NCI-H2171 (cell line): ENCODE measurements at places on chromosomes 3 and 15.

DNA sequence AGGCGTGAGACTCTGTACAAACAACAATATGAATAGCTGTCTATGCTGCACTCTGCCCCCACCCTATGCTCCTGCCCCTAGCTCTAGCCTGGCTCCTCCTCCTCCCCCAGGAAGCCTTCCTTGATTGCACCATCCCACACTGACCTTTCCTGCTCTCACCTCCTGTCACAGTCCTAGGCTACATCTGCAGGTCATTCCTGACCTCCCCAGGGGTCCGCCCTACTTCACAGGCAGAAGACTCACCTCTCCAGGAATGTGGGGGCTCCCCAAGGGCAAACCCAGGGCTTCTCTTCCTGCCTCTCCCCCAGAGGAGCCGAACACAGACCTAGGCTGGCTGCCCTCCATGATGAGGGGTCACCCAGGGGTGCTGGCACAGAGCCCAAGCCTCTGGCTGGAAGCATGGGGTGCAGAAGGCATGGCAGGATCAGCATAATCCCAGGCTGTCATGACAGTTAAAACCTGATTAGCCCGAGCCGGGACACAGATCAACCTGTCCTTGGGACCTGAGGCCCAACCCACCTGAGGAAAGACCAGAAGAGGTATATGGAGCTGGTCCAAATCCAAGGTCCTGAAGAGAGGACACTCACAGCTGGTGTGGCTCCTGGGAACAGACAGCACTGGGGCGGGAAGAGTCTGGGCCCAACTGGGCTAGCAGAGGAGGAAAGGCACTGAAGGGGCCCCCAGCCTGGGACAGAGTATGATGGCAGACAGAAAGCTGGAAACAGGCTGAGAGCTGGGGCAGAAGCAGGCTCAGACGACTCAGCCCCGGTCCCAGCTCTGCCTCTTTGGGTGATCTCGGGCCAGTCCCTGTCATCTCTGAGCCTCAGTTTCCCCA, 5.9 kb downstream of the SEMA7A start:
- no peak for DNase-seq

GRCh38 chr3:150589759-150590158, 13.4 kb upstream of the SELENOT start:
- DNase-seq = no peak

DNA sequence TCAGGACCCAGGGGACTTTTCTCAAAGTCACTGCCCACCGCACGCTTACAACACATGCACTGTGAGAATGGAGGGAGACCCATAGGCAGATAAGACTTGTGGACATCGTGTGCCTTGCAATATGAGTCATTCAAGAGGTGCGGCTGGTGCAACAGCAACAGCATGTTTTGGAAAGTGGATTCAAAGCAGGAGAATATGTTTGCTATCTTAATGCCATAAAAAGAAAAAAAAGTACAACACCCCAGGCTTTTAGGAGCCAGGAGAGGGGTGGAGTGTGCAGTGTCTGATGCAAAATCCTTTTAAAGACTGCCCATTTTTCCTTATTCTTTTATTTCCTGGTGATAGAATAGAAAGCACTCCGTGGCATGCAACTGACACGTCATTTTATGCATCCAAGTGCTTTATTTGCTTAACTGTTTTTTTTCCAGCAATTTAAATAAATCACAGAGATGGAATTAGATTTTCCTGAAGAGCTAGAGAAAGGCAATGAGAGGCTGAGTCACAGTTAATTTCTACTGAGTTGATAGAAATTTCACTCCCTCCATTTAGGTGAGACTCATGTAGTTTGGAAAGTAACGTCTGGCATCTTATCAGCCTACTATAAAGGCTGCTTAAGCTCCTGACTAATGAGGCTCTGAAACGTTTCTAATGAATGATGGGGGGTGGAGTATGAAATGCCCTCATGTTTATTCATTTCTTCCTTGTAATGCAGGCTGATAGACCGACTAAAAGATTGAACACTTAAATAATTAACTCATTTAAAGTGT, 96.4 kb downstream of the NSUN3 start:
- DNase-seq = no peak

GRCh38 chr15:52414936-52415335, 113.7 kb downstream of the MYO5A start:
- DNase-seq = no peak

- no peak for DNase-seq
Observed at GRCh38 chr3:152299249-152299976, 30.7 kb downstream of the MBNL1 start.

DNA sequence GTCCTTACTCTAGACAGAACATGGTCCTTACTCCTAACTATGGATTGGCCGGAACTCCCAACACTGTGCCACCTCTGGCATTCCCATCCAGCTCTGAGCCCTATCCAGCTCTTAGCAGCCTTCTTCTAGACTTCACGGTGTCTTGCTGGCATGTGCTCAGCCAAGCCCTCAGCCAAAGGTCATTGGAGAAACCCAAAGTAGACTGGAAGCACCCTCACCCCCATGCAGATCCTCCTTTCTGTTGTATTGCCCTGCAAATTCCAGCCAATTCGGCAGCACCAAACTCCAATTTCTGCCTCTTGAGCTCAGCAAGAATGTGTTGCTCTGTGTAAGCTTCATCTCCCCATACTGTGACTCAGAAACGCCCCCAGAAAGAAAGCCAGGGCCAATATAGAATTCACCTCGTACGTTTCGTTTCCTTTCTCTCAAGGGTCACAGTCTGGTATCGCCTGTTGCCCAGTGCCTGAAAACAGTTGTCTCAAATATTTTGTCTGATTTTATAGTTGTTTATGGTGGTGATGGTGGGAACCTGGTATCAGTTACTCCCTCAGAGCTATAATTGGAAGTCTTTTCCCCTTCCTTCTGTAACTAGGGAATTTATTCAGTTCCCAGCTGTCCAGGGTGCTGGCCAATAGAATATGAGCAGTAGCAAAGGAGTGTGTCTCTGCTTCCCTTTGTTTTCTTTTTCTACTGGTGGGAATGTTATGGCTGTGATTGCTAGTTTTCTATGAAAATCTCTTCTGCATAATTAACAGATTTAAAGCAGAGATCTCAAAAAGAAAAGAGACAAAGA, 28.4 kb upstream of the EPHB3 start:
- no peak for DNase-seq

- no peak for DNase-seq
Observed at GRCh38 chr3:23594894-23595670, 210.7 kb upstream of the UBE2E1 start.

DNA sequence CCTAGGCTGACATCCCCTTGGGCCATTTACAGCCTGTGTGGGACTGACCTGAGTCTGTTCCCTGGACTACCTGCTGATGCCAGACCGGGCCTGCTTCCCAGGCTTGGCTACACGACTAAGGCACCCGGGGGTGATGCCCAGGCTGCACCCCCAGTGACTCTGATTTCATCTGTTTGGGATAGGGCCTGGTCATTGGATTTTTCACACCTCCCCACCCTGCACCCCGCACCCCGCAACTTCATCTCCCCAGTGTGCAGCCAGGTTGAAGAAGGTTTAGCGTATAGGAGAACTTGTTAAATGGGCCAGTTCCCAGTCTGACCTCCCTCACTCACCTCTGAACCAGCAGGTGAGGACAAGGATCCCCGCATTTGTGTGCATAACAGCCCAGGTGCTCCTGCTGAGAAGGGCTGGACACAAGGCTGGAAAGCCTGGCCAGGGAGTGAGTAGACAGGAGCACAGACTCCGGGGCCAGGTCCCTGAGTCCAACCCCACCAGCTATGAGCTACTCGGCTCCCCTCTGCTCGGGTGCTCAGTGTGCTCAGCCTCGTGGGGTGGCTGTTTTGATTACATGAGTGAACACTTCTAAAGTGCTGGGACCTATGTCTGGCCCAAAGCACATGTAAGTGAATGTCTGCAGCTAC, 18.5 kb downstream of the SLC6A20 start:
- DNase-seq = no peak

GRCh38 chr3:173986861-173987410, 589.4 kb downstream of the NLGN1 start:
- no peak for DNase-seq

- no peak for DNase-seq
Observed at GRCh38 chr15:40438712-40439111, 2.0 kb upstream of the BAHD1 start.

DNA sequence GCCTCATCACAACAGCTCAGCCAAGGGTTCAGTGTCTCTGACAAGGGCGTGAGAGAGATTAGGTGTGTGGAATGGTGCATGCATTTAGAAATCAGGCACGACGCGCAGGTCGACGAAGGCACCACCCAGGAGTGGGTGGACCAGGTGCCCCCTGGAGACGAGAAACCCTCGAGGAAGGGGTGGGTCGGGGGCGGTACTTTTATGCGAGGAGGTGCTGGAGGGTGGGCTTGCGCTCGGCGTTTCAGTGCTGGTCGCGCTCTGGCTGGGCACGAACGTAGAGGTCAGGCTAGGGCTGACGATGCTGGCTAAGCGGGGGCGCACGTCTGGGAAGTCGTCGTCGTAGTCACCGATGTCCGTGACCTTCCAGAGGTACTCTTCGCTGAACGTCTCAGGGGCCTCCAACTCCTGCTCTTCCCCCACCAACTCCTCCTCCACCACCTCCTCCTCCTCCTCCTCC, 393 bp downstream of the ERICH6 start:
- no peak for DNase-seq

DNA sequence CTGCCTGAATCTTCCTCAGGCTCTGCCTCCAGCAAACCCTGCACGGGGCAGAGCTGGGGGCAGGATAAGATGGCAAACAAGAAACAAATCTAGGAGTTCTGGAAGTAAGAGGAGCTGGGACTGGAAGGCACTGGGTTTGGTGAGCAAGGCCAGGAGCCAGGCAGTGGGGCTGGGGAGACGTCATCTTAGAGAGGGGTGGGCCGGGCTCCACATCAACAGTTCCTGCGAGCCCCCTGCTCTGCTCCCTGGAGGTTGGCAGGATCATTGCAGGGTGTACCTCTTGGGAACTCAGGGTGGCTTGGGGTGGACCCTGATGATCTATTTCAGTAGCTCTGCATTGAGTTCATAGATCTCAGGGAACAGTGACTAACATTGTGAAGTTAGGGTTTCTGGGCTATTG, 87.3 kb upstream of the PRR23E start:
- no peak for DNase-seq

DNA sequence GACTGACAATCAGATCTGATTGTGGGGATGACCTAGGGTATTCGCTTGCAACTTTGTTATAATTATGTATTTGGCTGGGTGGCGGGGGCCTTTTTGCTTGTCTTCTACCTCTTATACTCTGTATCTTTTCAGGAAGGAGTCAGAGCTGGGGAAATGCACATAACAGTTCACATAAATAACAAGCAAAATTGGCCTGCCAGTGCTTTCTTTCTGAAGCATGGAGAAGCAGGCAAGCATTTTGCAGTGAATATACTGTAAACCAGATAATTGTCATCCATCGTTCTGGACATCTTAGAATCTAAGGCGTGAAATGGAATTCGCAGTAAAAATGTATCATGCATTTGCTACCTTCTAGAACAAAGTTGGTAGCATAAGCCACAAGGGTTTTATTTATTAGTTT, 227.6 kb downstream of the CLSTN2 start:
- no peak for DNase-seq

GRCh38 chr3:152218602-152219001, 50.1 kb upstream of the MBNL1 start:
- DNase-seq = no peak

- no peak for DNase-seq
Observed at GRCh38 chr3:136783708-136784191, 31.6 kb upstream of the STAG1 start.

DNA sequence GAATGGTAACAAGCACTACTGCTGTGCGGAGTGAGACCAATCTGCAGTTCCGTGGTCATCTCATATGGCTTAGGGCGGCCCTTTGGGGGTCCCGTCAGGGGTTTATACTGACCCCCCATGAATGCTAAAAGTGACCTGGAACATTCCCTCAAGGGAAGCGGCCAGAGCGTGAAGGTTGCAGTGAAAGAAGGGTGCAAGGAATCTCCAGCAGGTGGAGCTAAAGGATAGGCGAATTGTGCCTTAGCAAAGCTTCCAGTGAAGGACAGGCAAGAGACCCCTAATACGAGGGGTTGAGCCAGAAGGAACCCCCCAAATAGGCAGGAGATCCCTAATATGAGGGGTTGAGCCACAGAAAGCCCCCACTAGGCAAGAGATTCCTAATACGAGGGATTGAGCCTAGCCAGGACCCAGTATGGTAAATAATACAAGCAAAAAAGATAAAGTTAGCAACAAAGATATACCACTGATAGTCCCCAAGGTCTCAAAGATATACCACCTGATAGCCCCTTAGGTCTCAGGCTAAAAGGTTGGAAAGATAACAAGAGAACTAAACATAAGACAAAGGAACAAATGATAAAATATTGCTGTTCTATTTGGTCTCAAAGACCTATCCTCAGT, 32.8 kb downstream of the ZNF589 start:
- DNase-seq = peak; percentile 12

GRCh38 chr3:182739619-182740018, 53.7 kb upstream of the ATP11B start:
- peak; percentile 64 for DNase-seq

DNA sequence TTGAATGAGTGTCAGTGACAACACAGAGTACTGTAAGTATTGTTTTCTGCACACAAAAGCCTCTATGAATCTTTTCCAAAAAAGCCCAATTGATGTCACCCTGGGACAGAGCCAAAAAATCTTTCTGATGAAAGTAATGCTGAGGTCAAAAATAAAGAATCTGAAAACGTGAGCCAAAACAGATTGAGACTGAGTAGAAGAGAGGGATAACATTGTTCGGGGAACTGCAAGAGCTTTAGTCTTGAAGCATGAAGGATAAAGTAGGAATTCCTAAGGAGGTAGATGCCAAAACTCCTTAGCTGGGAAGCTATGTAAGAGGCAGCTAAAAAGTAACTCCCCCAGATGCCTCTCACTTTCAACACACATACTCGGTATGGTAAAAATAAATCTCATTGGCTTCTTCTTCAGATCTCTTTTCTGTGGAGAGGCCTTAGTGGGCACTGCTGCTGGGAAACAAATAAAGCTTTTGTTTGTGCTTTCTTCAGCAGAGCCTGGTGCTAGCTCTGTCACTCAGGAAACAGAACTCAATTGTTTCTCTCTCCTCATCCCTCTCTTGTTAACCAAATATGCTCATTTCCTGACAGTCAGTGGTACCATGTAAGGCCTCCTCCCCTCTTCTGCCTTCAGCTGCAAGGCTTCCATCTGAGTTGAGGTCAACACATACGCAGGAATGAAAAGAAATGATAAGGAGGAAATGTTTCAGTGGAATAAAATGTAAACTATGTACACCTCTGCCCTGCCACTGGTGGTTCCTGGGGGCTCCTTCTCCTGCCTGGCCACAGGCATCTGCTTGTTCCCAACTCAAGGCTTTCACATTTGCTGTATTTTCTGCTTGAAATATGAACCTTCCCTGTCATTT, 58.1 kb downstream of the CD200 start:
- no peak for DNase-seq
